ENCODE measurements at places on chromosomes 2 and 18.

GRCh38 chr18:77140439-77141109 is 8.0 kb upstream of the MBP start:
- DNase-seq: no peak

DNA sequence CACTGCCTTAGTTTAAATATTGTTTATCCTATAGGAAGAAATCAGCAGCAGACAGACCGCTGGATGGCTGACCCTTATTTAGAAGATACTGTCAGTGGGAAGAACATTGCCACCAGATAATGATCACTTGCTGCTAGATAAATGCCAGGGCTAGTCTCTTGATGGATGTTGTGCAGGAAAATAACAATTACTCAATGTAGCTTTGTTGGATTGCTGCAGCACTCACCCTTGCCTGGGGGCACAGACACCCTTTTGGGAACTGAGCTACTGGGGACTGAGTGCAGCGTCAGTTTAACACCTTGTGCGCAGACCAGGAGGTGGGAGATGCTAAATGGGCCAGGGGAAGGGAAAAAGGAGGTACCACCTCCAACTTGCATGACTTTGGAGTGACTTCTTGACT is 64.2 kb upstream of the CAPN13 start:
- DNase-seq: no peak

DNA sequence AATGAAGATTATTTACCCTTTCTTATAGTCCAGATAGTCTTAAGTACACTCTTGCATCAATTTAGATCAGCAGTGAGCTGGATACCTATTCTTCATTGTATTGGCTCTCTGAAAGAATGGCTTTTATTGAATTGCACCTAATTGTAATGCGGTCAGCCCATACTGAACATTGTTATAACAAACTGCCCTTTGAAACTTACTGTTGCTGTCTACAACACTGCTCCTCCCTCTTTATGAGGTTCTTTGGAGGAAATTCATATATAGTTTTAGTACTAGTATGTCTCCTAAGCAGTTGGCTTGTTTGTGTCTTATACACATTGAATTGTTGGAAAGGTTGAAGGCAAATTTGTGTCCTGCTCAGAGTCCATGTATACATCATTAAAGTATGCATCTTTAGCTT is 66.5 kb upstream of the UGP2 start:
- no peak for DNase-seq

DNA sequence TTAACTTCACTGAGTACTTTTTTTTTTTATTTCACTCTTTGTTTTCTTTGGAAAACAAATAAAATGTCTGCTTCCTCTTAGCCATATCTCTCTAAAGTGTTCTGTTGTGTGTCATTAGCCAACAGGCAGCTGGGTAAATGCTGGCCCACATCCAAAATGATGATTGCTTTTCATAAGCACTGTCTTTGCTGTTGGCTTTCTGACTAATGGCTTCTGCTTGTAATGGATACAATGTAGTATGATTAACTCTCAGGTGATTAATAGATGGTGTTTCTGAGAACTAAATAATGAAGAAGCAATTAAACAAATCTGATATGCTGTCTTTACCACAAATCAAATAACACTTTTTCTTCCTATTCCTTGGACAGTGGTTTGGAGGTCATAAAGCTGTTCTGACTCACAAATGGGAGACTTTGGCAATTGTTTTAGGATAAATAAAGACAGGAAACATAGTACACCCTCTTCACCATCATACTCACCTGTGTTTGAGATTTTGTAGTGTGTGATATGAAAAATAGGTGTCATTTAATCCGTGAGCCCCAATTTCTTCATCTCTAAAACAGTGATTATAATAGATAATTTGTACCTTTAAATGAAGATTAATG is 888.4 kb downstream of the TSN start:
- peak; percentile 93 for DNase-seq

DNA sequence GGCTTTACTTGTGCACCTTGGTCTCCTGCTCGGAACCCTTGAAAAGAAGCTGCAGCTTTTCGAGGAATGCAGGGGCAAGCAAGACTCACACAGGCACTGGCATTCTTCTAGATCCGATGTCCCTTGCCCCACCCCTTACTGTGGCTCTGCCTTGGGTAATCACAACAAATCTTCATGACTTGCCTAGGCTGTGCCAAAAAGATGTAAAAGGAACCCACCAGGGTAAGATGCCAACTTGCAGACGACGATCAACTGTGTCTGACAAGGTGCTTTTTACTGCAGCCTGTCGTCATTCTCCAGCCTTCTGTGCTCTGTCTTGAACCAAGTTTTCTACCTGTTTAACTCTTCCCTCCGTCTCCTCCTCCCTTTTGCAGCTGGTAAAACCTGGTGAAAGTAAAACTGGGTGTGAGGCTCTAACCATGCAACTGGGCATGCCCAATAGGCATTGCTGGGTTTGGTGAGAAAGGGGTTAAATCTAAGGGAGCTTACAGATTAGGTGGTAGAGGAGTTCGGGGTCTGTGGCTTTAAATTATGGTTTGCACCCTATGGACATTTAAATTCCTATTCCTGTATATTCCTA is 909 bp upstream of the NRXN1 start:
- DNase-seq: no peak

All from NCI-H1092 treated with DMSO at 0.1 percent for 48 hours (cell line).